Stimulated activated naive CD8-positive, alpha-beta T cell treated with anti-CD3 and anti-CD28 coated beads, Interleukin-15, Interleukin-2, amounts not matched to agents 100 U/mL and 50 U/mL, for 24 hours (primary cell): ENCODE measurements at places on chromosomes 3 and 15.

DNA sequence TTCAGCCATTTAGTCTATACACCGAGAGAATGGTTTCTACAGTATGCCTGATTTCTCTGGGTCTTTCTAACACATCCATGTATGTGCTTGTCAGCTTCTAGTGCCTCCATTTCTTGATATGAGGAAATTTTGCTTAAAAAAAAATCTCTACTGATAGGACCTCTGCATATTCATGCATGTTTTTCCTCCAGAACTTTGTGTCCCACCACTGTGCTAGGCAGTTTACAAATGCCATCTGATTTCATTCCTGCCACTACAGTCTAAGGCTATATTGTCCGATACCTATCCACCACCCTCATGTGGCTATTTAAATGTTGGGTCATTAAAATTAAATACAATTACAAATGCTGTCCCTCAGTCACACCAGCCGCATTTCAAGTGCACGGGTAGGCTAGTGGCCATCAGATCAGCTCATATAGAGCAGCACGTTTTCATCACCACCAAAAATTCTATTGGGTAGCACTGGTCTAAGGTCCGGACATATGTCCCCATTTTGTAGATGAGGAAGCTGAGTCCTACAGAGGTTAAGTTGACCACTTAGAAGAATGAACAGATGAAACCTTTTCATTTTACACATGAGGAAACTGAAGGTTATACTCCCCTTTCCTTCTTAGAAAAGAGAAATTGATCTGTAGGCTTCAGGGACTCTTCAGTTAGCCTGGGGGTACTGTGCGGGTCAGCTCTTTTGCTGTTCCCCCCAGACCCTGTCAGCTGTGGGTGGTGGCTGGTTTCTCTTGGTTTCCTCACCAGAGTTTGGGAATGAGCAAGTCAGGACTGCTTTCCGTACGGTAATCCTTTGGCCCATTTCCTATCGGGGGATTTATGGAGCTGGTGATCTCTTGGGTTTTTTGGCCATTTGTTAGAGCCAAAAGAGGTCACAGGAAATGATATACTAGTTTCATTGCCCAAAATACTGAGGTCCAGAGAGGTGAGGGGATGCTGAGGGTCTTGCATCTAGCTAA is 56.5 kb downstream of the SMAD3 start:
- DNase-seq: no peak

- no peak for DNase-seq
Measured at GRCh38 chr3:155335724-155336354, 42.4 kb upstream of the STRIT1 start.

DNA sequence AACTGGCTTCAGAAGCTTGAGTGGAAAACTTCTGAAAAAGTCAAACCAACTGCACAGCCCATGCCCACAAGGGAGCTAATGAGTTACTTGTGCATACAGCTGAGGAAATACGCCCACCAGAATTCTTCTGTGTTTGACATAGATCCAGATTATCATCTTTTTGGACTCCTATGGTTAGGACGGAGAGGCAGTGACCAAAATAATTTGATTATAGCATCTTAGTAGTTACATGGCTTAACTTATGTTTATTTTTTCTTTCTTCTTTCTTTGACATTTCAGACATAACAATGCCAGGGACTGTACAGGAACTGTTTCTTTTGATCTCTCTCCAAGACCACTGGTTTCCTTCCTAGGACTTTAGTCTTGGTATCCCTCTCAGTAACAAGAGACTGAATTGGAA is 246.1 kb upstream of the RASGRP1 start:
- DNase-seq: no peak

GRCh38 chr3:152724270-152724669 is 110.7 kb upstream of the P2RY1 start:
- no peak for DNase-seq

DNA sequence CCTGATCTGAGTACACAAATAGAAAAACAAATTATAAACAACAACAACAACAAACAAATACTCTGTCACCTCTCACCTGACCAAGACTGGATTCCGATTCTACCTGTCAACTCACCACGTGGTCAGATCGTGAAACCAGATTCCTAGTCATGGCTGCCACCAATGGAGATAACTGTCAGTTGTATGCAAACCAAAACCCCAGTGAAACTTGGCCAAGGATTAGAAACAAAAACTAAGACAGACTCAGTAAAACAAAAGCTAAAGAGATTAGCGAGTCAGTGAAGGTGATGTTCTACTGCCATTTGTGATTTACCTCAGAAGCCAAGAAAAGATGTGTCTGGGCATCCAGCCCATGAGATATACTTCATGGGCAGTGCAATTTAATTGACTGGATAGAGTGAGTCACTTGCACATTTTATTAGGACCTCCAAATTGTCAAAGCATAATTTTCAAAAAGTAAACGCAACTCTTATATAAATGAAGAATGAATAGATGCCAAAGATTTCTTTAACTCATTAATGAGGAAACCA is 31.1 kb downstream of the PHLDB2 start:
- no peak for DNase-seq

DNA sequence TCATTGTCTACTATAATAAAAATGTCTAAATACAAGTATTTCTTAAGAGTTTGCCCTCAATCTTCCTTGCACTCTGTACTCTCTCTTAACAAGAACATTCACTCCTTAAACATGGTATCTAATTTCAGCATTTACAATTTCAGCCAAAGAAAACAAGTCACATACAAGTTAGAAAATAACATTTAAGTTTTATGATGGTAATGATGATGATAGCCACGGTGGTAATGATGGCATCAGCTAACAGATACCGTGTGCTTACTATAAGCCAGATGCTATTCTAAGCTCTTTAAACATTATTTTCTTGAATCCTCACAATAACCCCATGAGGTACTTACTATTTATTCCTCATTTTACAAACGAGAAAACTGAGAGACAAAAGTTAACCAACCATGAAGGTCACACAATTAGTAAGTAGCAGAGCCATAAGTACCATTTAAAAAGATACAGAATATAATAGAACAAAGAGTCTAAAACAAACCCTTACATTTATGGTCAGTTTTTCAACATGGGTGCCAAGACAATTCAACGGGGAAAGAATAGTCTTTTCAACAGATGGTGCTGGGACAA is 7.4 kb downstream of the SPICE1 start:
- no peak for DNase-seq

DNA sequence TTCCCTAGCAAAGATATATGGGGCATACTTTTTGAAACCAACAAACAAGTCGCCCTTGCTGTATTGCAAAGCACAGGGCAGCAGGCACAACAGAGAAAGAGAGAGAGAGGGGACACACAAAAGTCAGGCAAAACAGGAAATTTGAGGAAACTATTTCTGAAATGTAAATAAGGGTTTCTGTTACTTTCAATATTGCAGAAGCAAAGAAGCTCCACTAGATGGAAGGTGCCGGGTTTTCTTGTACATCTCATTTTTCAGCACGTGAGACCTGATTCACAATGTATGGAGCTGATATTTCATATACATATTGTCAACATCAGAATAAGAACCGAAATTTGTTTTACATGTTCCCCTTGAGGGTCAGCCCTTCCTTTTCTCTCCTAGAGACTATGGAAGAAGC is 127.4 kb downstream of the FOXP1 start:
- no peak for DNase-seq

DNA sequence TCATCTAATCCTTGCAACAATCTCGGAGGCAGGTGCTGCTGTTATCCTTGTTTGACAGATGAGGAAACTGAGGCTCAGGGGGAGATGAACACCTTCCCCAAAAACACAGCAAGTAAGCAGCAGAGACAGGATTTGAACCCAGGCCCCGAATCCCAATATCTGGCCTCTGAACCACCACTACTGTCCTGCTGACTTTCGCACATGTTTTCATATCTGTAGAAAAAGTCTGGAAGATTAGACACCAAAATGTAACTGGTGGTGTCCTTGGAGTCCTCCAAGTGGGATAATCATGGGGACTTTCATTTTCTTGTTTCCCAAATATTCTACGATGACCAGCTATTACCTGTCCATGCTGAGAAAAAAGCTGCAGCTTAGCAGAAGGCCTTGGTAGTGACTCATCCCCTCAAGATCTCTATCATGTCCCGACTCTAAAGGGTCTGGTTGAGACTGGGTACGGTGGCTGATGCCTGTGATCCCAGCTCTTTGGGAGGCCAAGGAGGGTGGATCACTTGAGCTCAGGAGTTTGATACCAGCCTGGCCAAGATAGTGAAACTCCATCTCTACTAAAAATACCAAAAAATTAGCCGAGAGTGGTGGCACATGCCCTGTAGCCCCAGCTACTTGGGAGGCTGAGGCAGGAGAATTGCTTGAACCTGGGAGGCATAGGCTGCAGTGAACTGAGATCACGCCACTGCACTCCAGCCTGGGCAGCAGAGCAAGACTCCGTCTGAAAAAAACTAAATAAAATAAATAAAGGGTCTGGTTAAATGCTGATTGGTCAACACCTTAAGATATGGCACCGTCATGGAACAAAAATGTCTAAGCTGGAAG is 8.6 kb downstream of the IRAK2 start:
- no peak for DNase-seq

DNA sequence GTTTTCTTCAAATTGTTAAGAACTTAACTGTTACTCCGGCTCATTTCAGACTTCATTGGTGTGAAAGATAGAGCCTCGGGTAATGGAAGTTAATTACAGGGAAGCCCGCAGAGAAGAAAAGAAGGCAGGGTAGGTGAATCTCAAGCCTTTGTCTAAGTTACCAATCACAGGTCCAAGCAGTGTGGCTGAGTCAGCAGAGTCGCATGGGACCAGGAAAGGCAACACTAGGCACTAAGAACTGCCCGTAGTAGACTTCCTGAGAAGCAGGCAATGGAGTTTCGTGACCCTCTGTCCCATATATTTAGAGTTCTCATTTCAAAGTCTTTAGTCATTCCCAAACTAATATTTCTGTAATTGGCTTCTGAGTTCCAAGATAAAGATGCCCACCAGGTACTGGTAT is 122.9 kb upstream of the STT3B start:
- DNase-seq: no peak

GRCh38 chr3:34533451-34533850 is 735.0 kb downstream of the PDCD6IP start:
- no peak for DNase-seq

GRCh38 chr3:32596282-32596908 is 25.7 kb upstream of the DYNC1LI1 start:
- DNase-seq: no peak

DNA sequence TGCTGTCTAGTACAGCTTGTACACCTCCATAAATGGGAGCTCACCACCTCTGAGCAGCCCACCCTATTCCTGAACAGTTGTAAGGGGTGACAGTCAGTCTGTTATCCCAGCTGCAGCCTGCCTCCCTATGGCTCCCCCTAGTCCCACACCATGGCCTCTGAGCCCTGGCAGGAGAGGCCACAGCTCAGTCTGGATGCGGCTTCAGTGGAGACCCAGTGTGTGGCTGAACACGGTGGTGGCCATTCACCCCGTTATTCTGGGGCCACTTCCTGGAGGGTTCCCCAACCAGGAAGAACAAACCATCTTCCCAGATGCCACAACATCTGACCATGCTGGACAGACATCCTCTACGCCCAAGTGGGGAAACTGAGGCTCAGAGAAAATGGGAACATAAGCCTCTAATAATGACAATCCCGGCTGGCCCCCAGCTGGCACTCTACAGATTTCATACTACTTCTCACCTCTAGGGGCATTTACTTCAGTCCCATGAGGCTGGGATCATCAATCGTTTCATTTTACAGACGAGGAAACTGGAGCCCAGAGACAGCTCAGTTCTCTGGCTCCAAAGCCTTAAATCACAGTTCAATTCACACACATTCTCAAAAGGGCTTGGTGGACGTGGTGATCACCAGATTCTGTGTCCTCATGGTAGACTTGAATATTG is 9.2 kb upstream of the GRIP2 start:
- no peak for DNase-seq

GRCh38 chr3:11706604-11707003 is 62.9 kb upstream of the VGLL4 start:
- DNase-seq: no peak
